ENCODE measurements at places on chromosomes 7 and 10. TPM values are rescaled to one million over a fixed set of nuclear protein-coding genes. Genes with fewer than 3 reads are reported as not detected.
A peak's percentile ranks its signal among the peaks of the same experiment; 100 is the strongest.

DNA sequence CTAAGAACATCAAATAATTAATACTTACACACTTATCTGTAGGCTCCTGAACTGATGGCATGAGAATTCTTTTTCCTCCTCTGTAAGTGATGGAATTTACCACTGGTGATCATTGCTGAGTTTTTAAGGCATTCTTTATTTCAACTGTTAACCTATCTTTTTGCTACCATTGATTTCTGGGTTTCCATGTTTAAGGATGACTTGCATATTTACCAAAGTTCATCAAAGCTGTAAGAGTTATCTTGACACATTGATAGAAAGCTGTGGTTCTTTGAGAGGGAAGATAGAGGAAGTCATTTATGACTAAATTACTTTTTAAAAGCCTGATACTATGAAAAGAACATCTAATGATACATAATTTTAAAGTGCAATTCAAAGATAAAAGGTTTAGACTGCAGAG lies 19.5 kb upstream of the GFRA1 start:
- DNase-seq: no peak
- H3K27ac ChIP-seq: no peak overlapping the region
- H3K4me1 ChIP-seq: no peaks in the 10 kb centered on the region
- H3K36me3 ChIP-seq: no peaks in the 10 kb centered on the region

DNA sequence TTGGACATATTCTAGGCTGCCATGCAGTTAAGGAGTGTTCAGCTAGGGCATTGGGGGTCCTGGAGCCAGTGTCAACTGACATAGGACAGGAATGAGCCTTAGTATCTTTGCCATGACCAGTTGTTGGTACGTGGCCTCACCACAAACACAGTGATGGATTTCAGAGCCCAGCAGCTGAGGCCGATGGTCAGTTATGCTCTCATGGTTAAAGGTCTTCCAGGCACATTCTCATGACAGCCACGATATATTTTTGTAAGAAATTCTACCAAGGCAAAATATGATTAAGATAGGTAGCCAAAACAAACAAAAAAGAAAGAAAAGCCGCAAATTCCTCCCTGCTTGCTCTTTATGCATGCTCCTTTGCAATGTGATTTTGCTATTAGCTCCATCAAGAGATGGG lies 47.8 kb downstream of the CDHR3 start:
- no peak overlapping the region for H3K4me3 ChIP-seq
- H3K36me3 ChIP-seq: no peaks in the 10 kb centered on the region
- no peaks in the 10 kb centered on the region for H3K27me3 ChIP-seq
- DNase-seq: peak; percentile 50

DNA sequence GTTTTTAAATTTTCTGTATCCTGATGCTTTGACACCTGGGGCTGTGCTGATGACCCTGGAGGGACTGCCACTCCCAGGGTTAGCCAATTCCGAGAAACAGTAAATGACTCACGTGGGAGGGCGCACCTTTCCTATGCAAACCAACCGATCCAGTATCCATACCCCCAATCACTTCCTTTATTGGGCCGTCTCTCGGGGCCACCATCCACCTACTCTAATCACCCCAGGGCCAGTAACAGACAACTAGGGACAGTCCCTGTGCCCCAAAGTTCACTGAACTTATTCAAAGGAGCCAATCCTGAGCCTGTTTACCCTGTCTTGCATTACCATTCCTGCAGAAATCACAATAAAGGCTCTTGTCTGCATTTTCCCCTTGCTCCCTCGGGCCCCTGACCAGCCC lies 6.6 kb upstream of the LGI1 start:
- peaks cover 2% of the 10 kb centered on the region for H3K4me1 ChIP-seq
- H3K27ac ChIP-seq: no peak overlapping the region
- DNase-seq: no peak
- H3K27me3 ChIP-seq: peaks cover 20% of the 10 kb centered on the region

- no peak for DNase-seq
- no peaks in the 10 kb centered on the region for H3K36me3 ChIP-seq
- no peak overlapping the region for H3K4me3 ChIP-seq
Measured at GRCh38 chr7:3606436-3606835, 305.4 kb downstream of the SDK1 start.

DNA sequence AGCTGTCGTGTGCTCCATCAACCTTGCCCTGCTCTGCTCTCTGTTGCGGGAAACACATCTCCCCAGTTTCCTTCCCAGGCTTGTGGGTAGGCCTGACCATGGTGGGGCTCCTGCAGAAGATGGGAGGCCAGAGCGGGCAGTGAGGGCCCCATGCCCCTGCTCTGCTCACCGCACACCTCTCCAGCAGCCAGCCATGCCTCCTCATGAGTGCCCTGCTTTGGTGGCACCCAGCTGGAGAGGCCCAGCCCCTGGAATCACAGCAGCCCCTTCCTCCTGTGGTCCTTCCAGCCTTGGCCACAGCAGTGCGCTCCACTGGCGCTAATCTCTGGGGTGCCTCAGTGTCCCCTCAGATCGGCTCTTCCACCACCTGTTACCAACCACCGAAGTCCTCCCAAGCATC lies 4.2 kb upstream of the OPN4 start:
- no peaks in the 10 kb centered on the region for H3K27me3 ChIP-seq
- H3K36me3 ChIP-seq: no peaks in the 10 kb centered on the region
- DNase-seq: no peak

DNA sequence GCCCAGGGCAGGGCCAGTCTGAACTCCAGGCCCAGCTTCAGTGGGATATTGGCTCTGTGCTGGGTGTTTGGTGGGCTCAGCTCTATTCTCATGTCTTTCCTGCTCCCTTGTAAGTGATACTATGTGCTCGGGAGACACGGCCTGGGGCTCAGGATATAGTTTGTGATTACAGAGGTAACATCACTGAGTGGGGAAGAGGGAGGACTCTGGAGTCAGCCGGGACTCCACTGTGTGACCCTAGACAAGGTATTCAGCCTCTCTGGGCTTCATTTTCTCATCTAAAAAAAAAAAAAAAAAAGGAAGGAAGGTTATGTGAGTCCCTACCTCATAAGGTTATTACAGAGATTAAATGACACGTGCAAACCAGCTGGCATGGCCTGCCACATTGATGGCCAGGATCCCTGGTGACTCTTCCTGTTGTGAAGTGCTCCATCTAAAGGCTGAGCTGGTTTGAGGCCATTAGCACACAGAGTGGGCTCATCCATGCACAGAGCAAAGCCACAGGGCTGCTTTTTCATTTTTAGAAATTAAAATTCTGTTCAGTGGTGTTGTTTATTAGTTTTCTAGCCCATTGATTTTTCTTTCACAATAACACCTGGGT lies 15.7 kb downstream of the SLC13A4 start:
- H3K27me3 ChIP-seq: no peaks in the 10 kb centered on the region
- H3K36me3 ChIP-seq: no peaks in the 10 kb centered on the region
- H3K27ac ChIP-seq: no peak overlapping the region
- no peak for DNase-seq

- no peak overlapping the region for H3K27ac ChIP-seq
- H3K4me1 ChIP-seq: peaks cover 43% of the 10 kb centered on the region
Measured at GRCh38 chr10:5550621-5551530, 26.1 kb downstream of the CALML3 start.

The LOXL4 gene
- total RNA-seq: 20.8 TPM

The ARMC3 gene
- not detected for total RNA-seq

The POP7 gene
- 14.9 TPM for total RNA-seq

The PIP gene
- not detected for total RNA-seq

The ECHDC3 gene
- total RNA-seq: 2.8 TPM
